CMK (cell line): ENCODE measurements at places on chromosomes 12 and 14.

DNA sequence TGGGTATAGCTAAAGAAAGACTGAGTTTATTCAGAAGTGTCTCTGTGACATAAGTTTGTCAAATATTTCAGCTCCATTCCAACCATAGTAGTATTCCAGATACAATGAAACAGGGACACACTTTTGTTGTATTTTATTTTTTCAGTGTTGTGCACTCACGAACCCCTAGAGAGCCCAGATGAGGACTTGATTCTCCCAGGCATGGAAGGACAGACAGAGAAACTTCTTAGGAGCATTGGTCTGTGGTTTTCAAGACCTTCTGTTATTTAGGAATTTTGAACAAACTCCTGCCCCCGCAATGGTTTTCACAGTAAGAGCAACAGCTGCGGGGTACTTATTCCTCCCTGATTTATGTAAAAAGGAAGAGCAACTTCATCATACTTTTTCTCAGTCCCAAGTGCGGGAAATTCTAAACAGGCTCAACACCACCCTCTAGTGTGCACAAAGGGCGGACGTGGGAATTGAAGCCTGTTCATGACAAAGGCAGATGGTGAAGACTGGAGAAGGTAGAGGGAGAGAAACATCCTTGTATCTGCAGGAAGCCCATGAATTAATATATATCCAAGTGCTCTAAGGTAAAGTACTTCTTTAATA, 147.6 kb downstream of the PAH start:
- no peak for DNase-seq

DNA sequence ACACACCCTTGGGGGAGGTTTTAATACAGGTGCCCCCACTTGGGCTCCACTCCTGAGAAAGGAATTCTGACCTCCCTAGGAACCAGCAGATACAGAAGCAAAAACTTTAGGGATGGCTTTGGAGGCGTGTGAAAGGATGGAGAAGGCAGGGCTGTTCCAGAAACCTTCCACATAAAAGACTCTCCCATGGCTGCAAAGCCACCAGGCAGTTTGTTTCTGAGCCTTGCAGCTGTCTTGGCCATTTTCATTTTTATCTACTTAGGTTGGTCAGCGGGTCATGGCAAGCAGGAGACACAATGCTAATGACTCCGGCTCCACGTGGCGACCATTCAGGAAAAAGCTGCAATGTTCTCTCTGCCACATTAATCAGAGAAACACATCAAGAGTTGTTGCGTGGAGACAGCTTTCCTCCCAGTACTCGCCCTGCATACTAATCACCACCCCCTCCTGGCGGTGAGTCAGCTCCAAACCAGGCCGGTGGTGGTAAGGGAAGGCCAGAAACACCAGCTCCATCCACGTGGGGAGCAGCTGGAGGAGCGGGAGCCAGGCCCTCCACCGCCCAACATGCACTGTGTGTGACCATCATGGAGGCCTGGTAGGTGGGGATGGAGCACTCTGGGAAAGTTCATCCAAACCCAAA, 30.9 kb upstream of the IRF2BPL start:
- DNase-seq: no peak

DNA sequence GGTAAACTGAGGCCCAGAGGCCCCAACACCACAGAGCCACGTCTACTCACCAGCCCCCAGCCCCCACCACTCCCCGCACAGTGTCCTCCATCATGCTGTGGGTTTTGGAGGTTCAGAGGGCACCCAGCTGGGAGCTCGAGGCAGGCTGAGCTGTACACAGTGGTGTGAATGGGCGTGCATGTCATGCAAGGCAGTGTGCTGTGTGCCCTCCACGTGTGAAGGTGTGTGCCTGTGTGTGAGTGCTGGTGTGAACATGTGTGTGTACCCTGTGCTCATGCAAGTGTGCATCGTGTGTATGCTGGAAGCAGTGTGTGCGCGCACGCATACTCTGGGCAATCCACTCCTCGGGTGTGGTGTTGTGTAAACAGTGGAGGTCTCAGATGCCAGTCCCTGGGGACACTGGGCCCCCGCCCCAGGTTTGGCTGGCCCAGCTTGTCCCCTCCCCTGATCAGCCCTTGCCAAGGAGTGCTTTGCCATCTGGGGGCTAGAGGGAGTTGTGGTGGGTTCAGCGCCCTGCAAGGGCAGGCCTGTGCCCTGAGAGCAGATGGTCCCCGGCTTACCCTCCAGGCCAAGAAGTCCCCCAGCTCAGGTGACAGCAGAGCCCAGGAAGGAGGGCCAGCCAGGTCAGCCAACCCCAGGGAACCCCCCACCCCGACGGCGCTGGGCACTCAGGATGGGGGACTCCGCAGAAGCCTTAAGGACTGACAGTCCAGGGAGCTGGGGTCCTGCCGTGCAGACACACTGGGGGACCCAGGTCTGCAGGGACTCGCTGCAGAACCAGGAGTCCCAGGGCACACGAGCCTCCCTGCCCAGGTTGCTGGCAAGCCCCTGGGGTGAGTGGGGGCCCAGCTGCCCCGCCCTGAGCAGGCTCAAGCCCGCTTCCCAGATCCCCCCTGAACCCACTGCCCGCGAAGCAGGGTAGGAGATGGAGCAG, 23.8 kb upstream of the GPR132 start:
- DNase-seq: no peak

- no peak for DNase-seq
These were observed 12.5 kb downstream of the PRIMA1 start for GRCh38 chr14:93775744-93776143.

DNA sequence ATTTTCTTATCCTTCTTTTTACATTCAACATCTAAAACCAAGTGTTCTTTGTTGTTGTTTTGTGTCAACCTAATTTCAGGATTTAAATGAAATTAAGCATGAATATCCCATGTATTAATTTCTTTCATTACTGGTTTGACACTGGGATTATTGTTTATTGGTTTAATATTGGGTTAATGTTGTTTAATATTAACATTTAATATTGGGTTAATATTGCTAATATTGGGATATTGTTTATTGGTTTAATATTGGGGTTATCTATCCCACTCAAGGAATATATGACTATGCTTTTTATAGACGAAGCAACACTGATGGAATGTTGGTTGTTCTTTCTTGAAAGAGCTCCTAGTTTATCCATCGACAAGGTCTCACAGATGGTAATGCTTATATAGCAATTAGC, 45.9 kb downstream of the TMPRSS12 start:
- DNase-seq: no peak

- no peak for DNase-seq
These were observed 394.0 kb upstream of the SYT1 start for GRCh38 chr12:78470354-78471195.

DNA sequence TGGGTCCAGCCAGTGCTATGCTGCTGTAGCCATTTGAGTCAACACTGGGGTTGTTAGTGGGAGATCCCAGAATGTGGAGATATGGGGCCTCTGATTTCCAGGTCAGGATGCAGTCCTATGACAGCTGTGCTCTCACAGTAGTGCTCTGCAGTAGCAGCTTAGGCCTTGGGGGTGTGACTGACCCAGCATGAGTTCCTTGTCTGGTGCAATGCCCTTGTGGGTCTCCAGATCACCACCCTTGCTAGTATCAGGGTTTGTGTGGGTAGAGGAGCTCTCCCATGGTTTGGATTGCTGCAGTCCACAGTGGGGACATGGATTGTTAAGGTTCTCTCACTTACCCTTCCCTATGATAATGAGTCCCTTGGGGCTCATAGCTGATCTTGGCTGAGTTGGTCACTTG, 113.7 kb downstream of the RAD51B start:
- DNase-seq: no peak

- DNase-seq: no peak
These were observed 50.4 kb downstream of the PPP1R12A start for GRCh38 chr12:79884401-79885006.

DNA sequence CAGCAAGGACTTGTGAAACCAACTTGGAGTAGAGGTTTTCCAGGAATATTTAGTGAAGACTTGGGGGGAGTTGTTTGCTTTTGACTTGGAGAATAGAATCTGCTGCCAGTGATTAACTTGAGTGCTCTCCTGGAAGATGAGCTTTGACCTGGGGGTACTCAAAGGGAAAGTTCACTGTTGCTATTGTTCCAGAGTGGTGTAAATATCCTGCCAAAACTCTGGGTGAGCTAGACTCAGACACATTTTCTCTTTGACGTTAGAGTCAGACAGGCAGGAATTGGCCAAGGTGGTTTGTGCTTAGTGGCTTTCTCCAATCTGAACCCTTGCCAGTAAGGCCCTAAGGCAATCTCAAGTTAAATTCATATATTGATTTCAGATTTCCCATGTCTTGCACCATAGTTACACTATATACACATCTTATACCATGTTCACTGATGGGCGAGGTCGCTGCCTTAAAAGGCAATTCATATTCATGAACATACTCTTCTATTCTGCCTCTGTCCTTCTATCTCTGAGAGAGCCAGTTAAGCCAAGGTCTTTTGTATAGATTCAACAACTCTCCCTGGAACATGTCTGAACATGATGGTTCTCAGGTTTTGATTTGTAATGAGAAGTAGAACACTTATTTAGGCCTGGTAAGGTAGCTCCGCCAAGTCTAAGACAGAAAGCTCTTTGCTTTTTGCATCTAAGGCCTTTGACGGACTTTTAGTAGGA, 204.6 kb upstream of the SLC38A2 start:
- DNase-seq: no peak

- no peak for DNase-seq
These were observed 176.8 kb downstream of the APAF1 start for GRCh38 chr12:98821866-98822265.

GRCh38 chr14:43894534-43894933, 612.5 kb downstream of the FSCB start:
- DNase-seq: peak; percentile 7

- no peak for DNase-seq
These were observed 48.5 kb downstream of the PHLDA1 start for GRCh38 chr12:75982979-75983660.

GRCh38 chr14:91817566-91818325, 49.6 kb downstream of the TC2N start:
- DNase-seq: no peak

DNA sequence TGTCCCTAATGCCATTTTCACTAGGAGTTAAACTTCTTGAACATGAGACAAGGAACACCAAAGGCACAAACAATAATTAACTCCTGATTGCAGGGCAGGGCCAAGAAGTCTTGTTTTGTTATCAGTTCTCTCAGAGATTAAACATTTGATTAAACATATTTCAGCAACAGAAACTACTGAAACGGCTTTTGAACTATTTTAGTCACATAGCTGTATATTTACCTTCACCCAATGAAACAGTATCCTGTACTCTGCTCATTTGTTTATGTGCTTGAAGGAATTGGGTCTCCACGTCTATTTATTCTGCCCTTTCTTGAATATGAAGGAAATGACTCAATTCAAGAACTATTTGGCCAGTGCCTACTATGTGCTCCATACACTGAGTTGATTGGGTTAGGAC, 51.3 kb upstream of the PTCSC3 start:
- no peak for DNase-seq

DNA sequence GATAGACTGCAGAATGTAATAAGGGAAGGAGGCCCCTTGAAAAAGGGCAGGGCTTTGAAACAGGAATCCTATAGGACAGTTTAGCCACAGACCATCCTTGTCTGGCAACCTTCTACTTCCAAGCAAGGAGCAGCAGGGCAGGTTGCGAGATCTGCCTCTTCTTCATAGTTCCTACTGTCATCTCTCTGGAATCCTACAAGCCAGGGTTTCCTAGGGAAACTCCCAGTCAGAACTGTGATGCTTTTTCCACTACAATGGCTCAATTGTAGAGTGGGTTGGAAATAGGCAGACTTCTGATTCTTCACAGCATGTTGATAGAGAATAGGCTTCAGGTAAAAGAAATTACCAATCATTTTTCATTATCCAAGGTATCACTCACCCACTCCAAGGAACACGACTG, 186.3 kb downstream of the DACT1 start:
- DNase-seq: no peak

- DNase-seq: no peak
These were observed 58.3 kb upstream of the DYRK2 start for GRCh38 chr12:67590149-67590790.

DNA sequence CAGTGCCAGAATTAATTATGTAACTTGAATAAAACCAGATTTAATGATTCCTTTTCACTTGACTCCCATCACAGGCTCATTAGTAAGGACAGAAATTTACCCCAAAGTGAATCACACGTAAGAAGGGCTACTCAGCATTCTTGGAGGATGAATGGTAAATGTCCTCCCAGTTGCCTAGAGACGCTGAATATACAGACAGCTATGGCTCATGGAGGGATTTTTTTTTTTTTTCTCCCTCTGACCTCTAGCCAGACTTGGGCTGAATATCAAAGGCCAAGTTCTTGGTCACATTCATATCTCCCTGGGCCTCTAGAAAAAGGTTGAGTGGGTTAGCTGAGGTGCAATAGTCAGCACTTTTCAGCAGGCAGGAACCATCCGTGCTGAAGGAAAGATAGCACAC, 77.5 kb downstream of the PHLDA1 start:
- DNase-seq: no peak

- no peak for DNase-seq
These were observed 12.8 kb upstream of the WSB2 start for GRCh38 chr12:118073768-118074167.

GRCh38 chr12:50425589-50426258, 25.0 kb downstream of the LARP4 start:
- no peak for DNase-seq

GRCh38 chr14:46663382-46663781, 11.8 kb upstream of the RPL10L start:
- no peak for DNase-seq

GRCh38 chr14:103398427-103399195, 13.4 kb downstream of the MARK3 start:
- DNase-seq: no peak

DNA sequence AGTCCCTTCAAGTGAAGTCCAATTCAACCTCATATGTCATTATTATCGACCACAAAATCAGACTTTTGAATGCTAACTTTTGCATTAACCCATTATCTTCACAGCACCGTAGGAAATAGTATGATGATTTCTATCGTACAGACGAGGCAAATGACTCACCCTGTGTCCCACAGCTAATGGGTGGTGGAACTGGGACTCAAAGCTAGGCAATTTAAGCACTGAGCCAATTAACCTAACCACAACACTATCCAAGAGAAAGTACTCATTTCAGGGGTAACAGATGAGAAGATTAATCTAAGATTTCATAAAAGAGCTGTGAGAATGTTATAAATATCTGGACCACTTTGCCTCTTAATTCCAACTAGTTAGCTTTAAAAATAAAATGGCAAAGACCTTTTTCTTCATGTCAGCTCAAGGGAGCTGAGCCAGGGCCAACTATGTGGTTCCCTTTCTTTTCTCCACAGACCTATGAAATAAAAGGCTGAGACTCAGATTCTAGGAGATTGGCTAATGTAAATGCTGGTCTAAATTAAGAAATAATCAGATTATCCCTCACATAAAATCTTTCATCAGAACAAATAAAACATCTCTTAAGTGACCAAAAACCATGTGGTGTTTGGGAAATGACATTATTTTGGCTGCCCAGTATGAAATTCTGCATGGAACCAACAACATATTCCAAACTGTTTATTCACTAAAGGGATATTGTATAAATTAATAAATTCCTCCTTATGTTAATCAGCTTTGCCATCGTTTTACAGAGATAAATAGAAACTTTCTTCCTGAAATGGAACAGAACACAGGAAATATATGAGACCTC, 4.9 kb downstream of the PTGER2 start:
- DNase-seq: no peak
